ENCODE measurements at places on chromosomes 16 and 17.

- DNase-seq = no peak
These were observed 99.4 kb downstream of the KCNJ12 start for GRCh38 chr17:21475571-21475970.

DNA sequence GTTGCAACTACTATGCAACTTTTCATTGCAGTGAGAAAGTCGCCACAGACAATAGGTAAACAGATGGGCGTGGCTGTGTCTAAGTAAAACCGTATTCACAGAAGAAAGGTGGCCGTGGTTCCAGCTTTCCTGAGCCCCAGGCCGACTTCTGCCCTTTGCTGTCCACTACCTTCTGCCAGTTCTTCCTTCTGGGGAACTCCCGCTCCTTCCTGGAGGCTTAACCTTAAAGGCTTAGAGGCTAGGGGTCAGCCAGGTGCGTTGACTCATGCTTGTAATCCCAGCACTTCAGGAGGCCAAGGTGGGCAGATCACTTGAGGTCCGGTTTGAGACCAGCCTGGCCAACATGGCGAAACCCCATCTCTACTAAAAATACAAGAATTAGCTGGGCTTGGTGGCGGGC lies 2.1 kb upstream of the SEPTIN12 start:
- DNase-seq = no peak

DNA sequence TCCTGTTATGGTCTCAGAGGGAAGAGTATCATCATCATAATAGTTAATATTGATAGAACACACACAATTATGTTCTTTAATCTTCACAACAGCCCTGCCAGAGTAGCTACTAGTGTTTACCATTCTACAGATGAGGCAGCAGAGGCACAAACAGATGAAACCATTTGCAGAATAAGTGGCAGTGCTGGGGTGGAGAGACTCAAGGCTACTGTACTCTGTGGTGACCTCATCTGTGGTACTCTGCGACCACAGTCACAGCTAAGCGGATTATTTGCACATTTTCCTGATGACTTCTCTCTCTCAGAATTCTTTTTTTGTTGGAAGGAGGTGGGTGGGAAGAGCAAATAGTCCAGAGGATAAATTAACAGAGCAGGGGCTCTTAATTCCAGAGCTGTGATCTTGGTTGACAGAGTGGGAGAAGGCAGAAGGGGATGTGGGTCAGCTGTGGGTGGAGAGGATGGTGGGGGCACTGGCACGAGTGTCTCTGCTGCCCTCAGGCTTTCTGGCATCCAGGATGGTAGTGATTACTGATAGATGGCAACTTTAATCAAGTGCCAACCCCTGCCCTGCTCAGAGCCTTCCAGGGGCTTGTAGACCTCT lies 41.8 kb downstream of the MRM1 start:
- no peak for DNase-seq

DNA sequence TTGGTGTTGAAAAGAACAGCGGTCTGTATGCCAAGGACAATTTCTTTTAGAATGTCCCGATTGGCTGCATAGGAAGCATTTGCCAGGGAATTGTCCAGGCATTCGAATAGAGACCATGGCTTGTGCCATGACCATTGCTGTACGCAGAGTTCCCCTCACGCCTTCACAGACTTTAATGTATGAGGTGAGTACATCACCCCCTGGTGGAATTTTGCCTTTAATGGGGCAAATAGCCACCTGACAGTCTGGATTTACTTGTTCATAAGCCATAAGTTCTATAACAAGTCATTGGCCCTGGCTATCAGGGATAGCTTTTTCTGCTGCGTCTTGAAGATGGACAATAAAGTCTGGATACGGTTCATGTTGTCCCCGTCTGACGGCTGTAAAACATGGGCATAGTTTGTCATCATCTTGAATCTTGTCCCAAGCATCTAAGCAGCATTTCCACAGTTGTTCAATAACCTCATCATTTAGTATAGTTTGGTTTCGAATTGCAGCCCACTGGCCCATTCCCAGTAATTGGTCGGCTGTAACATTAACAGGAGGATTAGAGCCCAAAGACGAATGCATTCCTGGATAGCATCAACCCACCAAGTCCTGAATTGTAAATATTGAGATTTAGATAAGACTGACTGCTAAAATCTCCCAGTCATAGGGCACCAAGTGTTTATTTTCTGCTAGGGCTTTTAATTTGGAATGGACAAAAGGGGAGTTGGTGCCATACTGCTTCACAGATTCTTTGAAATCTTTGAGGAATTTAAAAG lies 67.7 kb upstream of the ARL4D start:
- no peak for DNase-seq

DNA sequence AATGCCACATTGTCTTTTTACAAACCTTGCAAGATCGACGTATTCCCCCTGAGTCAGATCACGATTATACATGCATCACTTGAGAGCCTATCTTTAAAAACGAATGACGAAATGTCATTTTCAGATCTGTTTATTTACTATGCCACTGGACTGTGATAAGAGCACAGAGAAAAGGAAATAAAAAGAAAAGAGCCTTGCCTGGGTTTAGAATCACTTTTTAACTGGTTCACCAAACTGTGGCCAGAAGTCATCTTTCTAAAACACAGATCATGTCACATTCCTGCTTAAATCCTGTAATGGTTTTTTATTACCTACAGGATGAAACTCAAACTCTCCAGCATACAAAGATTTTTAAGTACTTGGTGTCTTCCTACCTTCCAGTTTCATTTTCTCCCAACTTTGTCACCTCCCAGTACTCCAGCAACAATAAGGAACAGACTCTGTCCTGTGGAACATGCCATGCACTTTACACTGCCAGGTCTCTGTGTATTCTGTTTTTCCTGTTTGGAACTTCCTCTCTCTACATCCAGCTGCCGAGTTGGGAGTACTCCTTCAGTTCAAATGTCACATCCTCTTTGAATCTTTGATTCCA lies 91.5 kb downstream of the SNX11 start:
- no peak for DNase-seq

- DNase-seq = no peak
These were observed 27.9 kb upstream of the CPHXL start for GRCh38 chr16:75754141-75754540.

- DNase-seq = no peak
These were observed 738 bp upstream of the XPO6 start for GRCh38 chr16:28212532-28212873.

DNA sequence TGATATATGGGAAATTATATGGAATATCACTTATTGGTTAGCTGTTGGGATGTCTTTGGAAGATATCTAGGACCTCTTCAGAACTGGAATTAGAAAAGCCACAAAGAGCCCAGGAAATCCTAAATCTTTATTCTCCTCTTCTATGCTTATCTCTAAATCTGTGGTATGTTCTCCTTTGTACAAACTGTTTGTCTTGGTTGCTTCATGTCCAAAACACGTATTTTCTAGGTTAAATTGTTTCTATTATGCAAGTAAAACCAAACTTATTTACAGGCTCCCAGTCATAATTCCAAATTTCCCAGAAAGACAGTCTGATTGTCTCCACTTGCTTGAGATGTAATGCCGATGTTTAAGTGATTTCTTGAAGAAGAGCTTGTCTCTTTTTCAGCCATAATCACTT lies 650.9 kb downstream of the CDH11 start:
- no peak for DNase-seq

DNA sequence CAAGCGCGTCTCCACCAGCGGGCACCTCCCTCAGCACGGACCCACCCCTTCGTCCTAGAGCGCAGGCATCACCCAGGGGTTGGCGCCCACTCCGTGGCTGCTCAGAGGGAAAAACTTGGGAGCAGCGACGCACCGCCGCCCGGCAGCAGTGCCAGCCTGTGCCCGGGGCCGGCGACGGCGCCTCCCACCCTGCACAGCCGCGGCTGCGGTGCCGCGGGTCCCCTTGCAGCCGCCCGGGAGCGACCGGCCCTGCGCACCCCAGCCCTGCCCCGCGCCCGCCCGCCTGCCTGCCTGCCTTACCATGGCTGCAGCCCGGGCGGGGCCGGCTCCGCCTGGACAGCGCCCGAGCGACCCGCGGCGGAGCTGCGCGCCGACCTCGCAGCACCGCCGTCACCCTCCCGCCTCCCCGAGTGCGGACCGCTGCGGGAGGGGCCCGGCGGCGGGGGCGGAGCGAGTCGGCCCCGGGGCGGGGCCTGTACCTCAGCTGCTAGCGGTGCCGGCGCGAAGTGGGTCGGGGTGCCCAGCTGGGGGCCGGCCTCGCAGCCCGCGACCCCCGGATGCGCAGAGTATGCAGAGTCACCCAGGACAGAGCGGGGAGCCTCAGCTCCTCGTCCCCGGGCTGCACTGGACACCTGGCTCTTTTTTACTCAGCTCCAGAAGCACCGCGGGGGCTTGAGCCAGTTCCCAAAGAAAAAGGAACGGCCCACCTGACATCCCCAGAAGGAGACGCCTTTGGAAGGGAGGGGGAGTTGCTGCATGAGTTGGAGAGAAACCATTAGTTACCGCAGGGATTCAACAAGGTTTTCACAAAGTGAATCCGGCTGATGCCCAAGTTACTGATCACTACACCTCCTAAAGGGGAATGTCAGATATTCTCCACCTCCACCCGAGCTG lies 17.5 kb upstream of the MTMR4 start:
- DNase-seq = no peak

GRCh38 chr16:23518435-23518891 lies 8.2 kb upstream of the GGA2 start:
- no peak for DNase-seq

DNA sequence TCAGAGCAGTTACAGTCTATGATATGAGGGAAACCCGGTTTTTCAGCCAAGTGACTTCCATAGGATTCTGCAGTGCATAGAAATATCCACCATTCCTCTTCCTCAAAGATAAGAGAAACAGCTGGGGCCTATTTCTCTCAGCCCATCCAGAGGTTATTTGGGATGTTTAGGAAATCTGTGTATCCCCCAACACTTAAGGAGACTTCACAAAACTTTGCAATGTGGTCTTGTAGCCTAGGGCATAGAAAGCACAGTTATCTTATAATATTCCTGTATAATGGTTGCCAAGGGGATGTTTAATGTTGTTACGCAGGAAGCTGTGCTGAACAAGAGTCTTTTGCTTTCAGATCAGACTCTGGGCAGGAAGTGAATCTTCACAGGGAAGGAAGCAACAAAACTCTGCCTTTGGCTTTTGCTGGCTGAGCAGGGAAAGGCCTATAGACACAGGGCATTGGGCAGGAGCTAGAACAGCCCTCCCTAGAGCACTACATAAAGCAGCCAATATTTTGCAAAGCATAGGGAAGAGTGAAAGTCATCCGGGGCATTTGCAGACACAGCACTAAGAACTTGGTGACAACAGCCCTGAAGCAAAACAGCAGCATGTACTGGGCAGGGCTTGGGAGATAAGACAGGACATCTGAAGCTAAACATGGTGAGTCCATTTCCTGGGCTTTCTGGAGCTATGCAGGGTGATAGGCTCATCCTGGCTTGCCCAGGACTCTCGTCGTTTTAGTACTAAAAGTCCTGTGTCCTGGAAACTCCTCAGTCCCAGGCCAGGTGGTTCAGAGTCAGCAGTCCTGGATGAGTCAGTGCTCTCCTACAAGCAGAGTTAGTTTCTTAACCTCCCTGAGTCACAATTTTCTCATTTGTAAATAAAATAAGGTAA lies 18.7 kb upstream of the BEAN1 start:
- no peak for DNase-seq
